A549 treated with AZD2906 at 1 μM for 4 hours (cell line): ENCODE measurements at places on chromosomes 6 and 20. TPM values are rescaled to one million over a fixed set of nuclear protein-coding genes. Genes with fewer than 3 reads are reported as not detected.

Gene KIF6
- 0.16 to 0.29 TPM (median 0.25 TPM) in 5 replicates for total RNA-seq

Gene PBOV1
- total RNA-seq = not detected in 5 replicates

Gene LY6G6D
- total RNA-seq = not detected in 5 replicates

Gene SEL1L2
- not detected in 5 replicates for total RNA-seq

Gene PGM3
- 23.5 to 33.3 TPM (median 26.0 TPM) in 5 replicates for total RNA-seq

Gene NKX2-2
- not detected in 5 replicates for total RNA-seq
